ENCODE measurements at places on chromosomes 2 and 18.

DNA sequence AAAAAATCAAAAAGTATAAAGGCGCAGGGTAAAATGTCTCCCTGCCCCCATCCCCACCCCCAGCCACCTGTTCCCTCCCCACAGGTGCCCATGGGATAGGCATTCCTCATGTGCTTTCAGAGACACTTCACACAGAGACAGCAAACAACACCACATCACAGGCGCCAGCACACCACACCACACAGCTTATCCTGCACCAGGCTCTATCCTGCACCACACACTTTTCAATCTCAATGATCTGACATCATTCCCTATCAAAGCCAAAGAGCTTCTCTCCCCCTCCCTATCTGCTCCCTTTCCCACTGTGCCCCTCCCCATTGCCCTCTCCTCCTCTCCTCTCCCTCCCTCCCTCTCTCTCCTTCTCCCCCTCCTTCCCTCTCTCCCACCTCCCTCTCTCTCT lies 15.5 kb downstream of the FAM178B start:
- H3K27me3 ChIP-seq, result no peaks in the 10 kb centered on the region
- no peaks in the 10 kb centered on the region for H3K36me3 ChIP-seq
- no peak overlapping the region for H3K27ac ChIP-seq
- H3K4me1 ChIP-seq, result no peaks in the 10 kb centered on the region
- DNase-seq, result no peak

DNA sequence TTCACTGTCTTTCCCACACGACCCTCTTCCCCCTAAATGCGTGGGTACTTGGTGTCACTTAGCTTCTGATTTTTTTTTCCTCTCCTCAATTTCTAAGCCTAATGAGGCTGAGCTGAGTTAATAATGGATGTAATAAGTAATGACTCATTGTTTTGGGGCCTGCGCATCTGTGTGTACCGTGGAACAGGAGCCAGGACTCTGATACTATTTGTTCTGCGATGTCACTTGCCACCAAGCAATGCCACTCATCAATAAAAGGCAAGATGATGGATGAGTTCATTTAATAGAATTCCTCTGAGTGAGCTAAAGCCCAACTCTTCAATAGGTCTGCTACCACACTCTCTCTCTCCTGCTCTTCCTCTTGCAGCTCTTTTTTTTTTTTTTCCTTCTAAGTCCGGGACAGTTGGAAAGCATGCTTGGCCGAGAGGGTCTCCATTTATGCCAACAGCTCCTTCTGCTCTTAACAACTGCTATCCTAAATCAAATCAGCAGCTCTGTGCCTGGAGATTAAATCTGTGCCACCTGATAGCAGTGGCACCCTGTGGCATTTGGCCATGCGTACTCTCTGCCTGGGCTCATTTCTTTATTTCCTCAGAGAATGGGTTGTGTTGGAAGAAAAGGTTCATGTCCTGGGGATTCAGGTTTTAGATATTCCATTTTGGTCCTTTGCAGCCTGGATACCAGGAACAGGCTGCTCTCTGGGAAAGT lies 1284.2 kb upstream of the PIK3C3 start:
- H3K27ac ChIP-seq, result no peak overlapping the region
- no peaks in the 10 kb centered on the region for H3K36me3 ChIP-seq
- H3K27me3 ChIP-seq, result no peaks in the 10 kb centered on the region
- no peak for DNase-seq

DNA sequence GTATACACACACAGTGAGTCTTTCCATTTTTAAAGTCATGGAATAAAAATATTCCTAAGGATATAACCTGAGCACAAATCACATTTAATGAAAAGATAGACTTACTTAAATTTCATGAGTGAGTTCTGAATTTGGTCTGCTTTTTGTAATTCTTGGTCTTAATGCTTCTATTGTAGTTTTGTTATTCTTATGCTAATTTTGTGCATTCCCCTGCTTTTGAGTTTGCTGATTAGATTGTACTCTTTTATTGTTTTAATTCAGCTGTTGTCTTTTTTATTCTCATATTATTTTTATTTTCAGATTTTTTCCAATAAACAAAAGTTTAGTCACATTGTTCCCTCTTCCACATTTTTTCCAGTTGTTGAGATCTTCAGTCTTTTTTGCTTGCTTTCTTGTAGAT lies 202.4 kb downstream of the ZNF407 start:
- no peaks in the 10 kb centered on the region for H3K27me3 ChIP-seq
- H3K27ac ChIP-seq, result no peak overlapping the region
- no peaks in the 10 kb centered on the region for H3K4me1 ChIP-seq
- DNase-seq, result no peak
- H3K36me3 ChIP-seq, result no peaks in the 10 kb centered on the region

DNA sequence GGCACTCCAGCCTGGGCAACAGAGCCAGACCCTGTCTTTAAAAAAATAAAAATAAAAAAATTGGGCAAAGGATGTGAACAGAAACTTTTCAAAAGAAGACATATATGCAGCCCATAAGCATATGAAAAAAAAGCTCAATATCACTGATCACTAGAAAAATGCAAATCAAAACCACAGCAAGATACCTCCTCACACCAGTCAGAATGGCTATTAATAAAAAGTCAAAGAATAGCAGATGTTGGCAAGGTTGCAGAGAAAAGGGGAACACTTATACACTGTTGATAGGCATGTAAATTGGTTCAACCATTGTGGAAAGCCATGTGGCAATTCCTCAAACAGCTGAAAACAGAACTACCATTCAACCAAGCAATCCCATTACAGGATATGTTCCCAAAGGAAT lies 204.1 kb upstream of the SRD5A2 start:
- H3K27ac ChIP-seq, result no peak overlapping the region
- no peak for DNase-seq
- H3K4me1 ChIP-seq, result no peaks in the 10 kb centered on the region
- no peak overlapping the region for H3K4me3 ChIP-seq

DNA sequence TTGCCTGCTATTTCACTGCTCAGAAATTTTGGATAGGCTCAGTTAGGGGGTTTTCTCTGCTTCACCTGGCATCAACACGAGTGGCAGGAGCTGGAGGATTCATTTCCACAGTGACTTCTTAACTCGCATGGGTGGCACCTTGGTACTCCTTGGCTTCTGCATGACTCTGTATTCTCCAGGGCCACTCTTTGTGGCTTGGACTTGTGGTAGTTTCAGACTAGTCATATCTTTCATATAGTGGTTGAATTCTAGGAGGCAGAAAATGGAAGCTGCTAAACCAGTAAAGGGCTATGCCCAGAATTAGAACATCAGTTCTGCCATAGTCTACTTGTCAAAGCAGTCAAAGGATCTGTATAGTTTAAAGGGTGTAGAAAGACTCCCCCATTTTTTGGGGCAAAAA lies 6.8 kb downstream of the MAIP1 start:
- H3K27me3 ChIP-seq, result no peaks in the 10 kb centered on the region
- DNase-seq, result no peak
- H3K4me1 ChIP-seq, result peaks cover 14% of the 10 kb centered on the region
- no peak overlapping the region for H3K27ac ChIP-seq

GRCh38 chr2:229180658-229181057 lies 90.4 kb downstream of the PID1 start:
- peaks cover 19% of the 10 kb centered on the region for H3K4me1 ChIP-seq
- no peaks in the 10 kb centered on the region for H3K36me3 ChIP-seq
- no peak overlapping the region for H3K4me3 ChIP-seq
- DNase-seq, result no peak

DNA sequence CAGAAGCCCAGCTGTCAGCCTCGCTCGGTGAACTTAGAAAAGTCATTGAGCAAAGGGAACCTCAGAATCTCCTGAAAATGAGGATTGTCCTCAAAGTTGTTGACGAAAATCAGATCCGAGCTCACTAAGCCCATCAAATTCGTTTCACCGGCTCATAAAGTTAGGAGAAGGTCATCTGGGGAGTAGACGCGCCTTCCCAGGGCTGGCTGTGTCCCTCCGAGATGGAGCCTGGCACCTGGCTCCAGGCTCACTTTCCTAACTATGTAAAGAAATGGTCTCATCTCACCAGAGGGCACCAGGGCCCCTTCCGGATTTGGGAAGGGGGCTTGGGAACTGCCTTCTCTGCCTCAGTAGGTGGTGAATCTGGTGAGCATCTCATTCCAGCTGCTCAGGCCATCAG lies 145.5 kb downstream of the PXDN start:
- H3K4me3 ChIP-seq, result no peak overlapping the region
- H3K36me3 ChIP-seq, result no peaks in the 10 kb centered on the region
- no peak for DNase-seq
- no peak overlapping the region for H3K27ac ChIP-seq

GRCh38 chr18:58491773-58492752 lies 136.8 kb downstream of the ALPK2 start:
- no peak overlapping the region for H3K4me3 ChIP-seq
- H3K4me1 ChIP-seq, result peaks cover 8% of the 10 kb centered on the region
- H3K36me3 ChIP-seq, result no peaks in the 10 kb centered on the region
- peaks cover 28% of the 10 kb centered on the region for H3K27me3 ChIP-seq
- no peak overlapping the region for H3K27ac ChIP-seq
- DNase-seq, result no peak

DNA sequence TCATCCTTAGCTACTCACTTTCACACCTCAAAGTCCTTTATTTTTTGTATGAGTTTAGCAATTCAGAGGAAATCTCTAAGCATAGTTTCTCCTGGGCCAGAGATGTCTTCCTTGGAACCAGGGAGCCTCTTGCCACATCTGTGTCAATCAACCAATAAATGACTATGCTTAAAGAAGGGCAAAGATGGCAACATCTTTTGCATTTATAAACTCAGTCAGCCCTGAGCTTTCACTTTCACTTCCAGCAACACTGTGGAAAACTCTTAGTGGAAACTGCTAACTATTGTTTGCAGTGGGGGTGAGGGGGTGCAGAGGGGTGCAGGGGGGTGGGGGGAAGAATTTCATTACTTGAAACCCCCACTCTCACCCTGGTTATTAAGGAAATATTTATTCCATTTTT lies 3.4 kb downstream of the ACVR1C start:
- H3K27ac ChIP-seq, result no peak overlapping the region
- H3K27me3 ChIP-seq, result peaks cover 9% of the 10 kb centered on the region
- peaks cover 12% of the 10 kb centered on the region for H3K4me1 ChIP-seq
- no peak overlapping the region for H3K4me3 ChIP-seq
- H3K36me3 ChIP-seq, result no peaks in the 10 kb centered on the region

DNA sequence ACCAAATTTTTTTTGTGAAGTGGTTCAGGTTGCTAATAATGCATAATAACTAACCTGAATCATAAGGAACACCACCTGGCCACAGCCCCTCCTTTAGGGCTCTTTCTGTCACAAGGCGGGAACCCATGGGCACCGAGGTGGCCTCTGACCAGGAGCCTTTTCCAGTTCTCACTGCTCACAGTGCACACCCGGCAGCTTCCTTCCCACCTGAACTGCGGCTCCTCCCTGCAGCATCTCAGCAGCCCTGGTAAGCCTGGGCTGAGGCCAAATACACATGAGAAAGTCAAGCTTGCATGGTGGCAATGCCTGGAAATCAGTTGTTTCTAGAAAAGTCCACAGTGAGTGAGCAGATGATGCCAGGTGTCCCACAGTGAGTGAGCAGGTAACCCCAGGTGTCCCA lies 77.6 kb upstream of the SNTG2 start:
- no peaks in the 10 kb centered on the region for H3K27me3 ChIP-seq
- DNase-seq, result no peak
- no peak overlapping the region for H3K27ac ChIP-seq
- no peak overlapping the region for H3K4me3 ChIP-seq
- no peaks in the 10 kb centered on the region for H3K36me3 ChIP-seq
- no peaks in the 10 kb centered on the region for H3K4me1 ChIP-seq

DNA sequence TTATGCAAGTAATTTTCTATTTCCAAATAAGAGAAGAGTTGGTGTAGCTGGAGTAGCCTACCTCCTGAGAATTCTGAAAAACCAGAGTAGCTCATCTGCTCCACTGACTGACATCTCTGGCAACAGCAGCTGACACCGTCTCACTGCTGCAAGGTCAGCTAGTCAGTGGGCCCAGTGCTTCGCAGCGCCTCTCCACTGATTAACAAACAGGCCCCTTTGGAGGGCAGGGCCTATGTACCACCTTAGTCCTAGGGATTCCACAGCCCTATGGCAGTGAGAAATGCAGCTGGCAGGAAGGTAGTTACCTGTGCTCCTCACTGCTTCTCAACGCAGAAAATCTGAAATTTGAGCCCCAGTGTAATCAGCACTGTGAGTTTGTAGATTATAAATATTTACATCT lies 97.5 kb downstream of the DLGAP1 start:
- no peaks in the 10 kb centered on the region for H3K27me3 ChIP-seq
- no peaks in the 10 kb centered on the region for H3K4me1 ChIP-seq
- no peaks in the 10 kb centered on the region for H3K36me3 ChIP-seq
- H3K27ac ChIP-seq, result no peak overlapping the region

DNA sequence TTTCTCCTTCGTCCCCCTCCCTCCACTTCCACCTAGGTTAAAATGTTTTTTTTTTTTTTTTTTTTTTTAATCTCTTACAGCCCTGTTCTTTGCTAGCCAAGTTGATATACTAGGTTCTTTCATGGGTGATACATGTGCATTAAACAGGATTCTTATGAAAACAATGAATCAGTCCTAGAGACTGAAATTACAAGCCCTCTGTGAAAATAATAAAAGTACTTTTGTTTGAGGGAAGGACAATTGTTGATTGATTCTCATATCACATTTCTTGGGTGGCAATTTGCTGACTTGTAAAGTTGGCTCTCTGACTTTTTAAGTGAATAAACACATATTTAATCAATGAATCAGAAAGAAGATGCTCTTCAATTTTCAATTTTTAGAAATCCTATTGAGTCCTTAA lies 639.9 kb downstream of the LRP1B start:
- H3K4me1 ChIP-seq, result no peaks in the 10 kb centered on the region
- no peaks in the 10 kb centered on the region for H3K36me3 ChIP-seq
- DNase-seq, result no peak
- H3K27ac ChIP-seq, result no peak overlapping the region
- H3K4me3 ChIP-seq, result no peak overlapping the region

DNA sequence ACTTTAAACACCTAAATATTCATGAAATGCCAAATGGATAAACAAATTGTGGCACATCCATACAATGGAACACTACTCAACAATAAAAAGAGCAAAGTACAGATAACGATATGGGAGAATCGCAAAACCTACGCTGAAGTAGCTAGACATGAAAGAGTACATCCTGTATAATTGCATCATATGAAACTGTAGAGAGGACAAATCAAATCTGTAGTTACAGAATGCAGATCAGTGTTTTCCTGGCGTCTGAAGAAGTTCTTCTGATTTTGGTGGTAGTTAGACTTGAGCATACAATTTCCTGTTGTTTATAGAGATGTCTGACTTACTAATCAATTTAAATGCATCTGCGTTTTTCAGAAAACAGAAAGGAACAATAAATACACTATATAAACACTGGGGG lies 394.4 kb downstream of the SOCS6 start:
- DNase-seq, result no peak
- H3K27ac ChIP-seq, result no peak overlapping the region
- no peaks in the 10 kb centered on the region for H3K36me3 ChIP-seq
- H3K4me3 ChIP-seq, result no peak overlapping the region

DNA sequence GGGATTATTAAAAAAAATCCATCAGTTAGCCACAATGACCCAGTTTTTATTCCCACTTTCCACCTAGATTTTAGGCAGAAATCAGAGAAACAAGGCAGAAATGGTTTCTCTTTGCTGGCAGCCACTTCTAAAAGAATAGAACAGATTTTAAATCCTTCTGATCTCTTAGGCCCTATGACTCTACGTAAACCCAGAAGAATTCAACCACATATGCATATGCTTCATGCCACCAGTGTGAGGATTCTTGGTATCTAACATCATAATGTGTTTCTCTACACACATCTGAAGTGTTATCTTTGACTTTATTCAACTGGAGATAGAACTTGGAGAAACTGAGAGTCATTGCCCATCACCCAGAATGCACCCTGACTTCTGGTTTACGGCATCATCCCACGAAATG lies 128.7 kb upstream of the TANK start:
- DNase-seq, result no peak
- H3K27ac ChIP-seq, result no peak overlapping the region
- no peak overlapping the region for H3K4me3 ChIP-seq
- peaks cover 7% of the 10 kb centered on the region for H3K4me1 ChIP-seq
